Mucosa of descending colon (tissue), 3 donors: ENCODE measurements at places on chromosomes 2 and 18.

DNA sequence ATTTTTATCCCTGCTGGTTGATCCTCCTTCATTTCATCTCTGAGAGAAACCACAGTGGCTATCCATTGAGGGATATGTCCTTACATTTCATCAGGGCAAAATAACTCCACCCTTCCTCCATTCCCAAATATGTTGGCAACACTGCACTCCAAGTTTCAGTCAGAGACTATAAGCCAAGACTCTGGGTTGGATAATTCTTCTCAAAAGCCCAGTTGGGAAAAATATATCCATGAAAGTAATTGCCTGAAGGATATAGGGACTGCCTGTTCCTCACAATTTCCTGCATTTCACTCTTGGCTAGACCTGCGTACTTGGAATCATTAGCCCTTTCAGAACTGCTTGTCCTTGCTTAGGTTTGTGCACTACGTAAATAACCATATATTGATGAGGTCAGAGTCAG, 27.9 kb upstream of the EPB41L3 start:
- no peak for DNase-seq

- no peak for DNase-seq
Measured at GRCh38 chr2:136997557-136997956, 232.2 kb downstream of the THSD7B start.

- DNase-seq, result no peak
Measured at GRCh38 chr2:199315299-199316179, 142.2 kb downstream of the SATB2 start.

DNA sequence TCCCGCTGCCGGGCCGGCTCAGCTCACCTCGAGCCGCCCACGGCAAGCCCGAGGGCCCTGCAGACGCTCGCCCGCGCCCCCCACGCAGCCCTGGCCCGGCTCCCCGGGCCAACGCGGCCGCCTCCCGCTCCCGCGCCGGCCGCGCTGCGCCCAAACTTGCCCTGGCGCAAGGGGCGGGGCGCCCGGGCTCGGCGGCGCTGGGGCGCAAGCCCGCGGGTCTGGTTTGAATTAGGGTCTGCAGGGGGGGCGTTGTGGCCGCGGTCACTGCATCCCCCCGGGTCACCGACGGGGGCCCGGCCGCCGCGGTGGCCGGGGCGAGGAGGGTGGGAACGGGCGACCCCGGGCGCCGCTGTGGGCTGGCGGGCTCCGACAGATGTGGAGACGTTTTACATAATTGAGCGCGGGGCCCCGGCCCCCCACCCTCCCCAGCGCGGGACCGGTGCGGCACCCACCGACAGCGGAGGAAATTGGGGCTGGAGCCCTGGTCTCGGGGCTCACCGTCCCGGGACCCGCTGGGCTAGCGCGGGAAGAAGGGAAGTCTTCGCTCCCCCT, 690 bp downstream of the SDC1 start:
- peak; percentile 58 for DNase-seq

DNA sequence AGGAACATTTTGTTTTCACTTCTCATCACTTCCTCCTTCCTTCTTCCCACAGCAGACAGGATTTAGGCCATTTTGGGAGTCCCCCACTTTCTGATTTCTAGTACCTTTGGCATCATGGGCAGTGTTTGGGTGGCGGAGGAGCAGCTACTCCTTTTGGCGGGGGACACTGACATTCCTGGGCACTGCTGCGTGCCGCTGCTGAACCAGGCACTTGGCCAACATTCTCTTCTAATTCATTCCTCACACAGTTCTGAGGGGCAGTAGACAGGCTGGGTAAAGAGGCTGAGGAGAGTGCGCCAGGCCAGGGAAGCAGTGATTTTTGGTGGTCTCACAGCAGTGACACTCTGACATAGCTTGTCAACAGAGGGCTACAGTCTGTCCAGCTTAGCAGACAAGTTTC, 270.2 kb downstream of the LOXHD1 start:
- DNase-seq, result no peak

- no peak for DNase-seq
Measured at GRCh38 chr2:48207201-48207641, 300.9 kb upstream of the FBXO11 start.

- DNase-seq, result no peak
Measured at GRCh38 chr2:166675553-166675952, 181.5 kb upstream of the SCN7A start.

DNA sequence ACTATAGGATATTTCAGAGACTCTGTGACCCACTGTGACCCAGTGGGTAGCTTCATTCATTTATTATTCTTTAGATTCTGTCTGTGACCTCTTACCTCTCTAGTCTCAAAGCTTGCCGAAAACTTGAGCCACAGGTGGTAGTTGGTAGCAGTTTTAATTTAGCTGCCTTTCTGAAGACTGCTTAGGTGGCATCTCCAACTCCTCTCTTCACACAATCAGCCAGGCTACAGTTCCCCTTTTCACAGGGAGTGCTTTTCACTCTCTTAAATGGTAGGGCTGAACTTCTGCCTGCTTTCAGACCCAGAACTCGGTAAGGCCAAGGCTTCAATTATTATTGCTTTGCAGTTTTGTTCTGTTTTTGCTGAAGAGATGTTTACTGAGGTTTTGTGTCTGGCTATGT, 349.6 kb downstream of the ARL6IP6 start:
- DNase-seq, result no peak

DNA sequence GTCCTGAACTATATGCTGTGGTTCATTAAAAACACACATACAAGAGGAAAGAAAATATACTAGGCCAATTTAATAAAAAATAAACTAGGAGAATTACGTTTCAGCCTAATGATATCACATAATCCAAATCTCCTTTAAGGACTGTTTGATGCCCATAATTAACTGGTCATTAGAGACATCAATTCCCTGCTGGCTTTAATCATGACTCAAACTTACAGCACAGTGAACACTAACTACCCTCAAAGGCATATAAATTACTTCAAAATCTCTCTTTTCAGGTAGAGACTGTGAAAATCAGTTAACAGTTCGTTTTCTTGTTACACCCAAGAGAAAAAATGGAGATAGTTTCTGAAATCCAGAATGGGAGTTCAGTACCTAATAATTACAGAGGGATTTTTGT, 567.4 kb downstream of the CBLN2 start:
- DNase-seq, result no peak

- no peak for DNase-seq
Measured at GRCh38 chr2:219489315-219489714, 9.4 kb upstream of the GMPPA start.

DNA sequence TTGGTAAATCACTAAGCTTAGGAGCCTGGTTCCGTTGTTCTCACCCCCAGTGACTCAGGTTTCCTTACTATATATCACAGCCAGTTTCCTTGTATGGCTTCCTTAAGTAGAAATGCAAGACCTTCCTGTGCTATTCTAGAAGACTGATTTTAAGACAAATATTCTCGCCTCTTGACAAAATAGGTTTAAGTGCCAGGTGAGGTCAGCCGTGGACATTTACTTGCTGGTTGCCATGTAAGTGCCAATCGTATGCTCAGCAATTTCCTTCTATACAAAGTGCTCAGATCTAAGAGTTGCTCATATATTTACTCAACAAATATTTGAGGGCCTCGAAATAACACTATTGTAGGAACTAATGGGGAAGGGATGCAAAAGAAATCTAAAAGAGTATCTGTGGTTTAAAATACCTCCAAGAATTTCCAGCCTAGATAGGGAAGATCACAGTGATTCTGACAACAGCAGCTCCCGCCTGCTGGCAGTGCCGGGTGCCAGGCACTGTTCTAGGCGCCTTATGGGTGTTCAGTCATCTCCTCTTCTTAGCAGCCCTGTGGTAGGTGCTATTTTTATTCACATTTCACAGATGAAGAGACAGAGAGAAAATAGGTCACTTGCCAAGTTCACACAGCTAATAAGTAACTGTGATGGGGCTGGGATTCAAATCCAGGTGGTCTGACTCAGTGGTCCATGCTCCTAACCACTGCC, 95.3 kb upstream of the B3GNT7 start:
- DNase-seq, result no peak

DNA sequence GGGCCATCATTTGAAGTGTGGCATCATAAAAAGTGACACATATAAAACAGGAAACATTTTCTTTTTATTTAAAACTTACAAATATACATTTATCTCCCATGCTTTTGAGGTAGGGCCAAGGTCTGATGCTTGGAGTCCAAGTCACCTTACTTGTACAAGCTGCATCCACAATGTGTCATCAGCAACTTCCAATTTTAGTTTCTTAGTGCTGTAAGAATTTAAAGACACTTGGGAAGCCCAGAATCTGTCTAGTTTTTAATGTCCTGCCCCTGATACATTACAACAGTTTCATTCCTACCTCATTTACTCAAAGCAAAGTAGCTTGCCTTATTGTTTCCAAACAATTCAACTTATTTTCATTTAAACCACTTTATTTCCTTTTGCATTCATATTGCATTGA, 297.7 kb downstream of the MTX2 start:
- no peak for DNase-seq

GRCh38 chr18:72811047-72811446, 56.7 kb downstream of the NETO1 start:
- no peak for DNase-seq

- DNase-seq, result no peak
Measured at GRCh38 chr2:190068764-190069163, 6.2 kb upstream of the MSTN start.

DNA sequence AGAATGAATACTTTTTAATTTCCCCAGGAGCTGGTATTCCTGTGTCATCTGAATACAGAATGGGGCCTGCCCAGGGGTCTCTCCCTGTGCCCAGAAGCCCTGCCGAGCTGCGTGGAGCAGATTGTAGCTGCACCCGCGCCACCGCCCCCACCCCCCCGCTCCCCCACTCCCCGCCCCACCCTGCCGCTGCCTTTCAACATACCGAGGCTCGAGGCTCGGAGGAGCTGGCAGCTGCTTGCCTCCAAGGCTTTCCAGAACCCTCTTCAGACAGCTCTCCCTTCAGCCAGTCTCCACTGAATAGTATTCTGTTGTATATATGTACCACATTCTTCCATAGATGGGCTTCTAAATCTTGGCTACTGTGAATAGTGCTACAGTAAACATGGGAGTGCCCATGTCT, 150.7 kb downstream of the TSN start:
- DNase-seq, result no peak

DNA sequence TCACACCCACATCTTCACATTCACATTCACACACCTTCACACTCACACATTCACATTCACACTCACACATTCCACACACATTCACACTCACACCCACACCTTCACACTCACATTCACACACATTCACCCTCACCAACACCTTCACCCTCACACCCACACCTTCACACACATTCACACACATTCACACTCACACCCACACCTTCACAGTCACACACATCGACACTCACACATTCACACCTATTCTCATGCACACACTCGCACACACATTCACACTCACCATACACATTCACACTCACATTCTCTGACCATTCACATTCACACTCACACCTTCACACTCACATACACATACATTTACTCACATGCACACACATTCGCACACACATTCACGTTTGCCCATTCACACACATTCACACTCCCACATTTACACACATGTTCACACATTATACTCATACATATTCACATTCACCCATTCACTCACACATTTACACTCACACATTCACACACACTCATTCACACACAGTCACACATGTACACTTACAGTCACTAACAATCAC, 62.7 kb downstream of the BIN1 start:
- no peak for DNase-seq

- no peak for DNase-seq
Measured at GRCh38 chr2:122145856-122146255, 390.4 kb downstream of the TSN start.

DNA sequence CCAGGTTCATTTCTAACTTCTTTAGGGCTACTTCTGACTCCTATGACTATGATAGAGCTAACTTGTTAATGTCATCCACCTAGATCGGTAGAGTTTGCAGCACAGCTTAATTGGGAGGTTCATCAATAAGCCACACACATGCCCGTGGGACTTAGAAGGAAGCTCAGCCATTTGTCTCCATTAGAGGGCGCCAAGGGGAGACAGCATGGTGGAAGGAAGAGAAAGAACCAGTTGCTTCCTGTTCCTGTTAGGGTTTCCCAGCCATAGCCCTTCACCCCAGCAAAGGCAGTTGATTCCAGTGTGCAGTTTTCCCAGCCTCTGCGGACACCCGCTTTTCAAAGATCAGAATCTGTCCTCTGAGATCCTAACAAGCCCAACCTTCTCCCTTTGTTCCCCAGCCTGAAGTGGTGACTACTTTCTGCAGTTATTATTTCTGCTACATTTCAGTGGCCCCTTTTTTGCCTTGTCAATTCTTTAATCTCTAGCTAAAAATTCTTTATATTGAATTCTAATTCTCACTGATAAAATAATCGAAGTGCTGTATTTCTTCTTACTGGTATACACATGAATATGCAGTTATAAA, 30.3 kb downstream of the MAIP1 start:
- peak; percentile 56 for DNase-seq

GRCh38 chr2:32937602-32938448, 8.9 kb upstream of the LTBP1 start:
- no peak for DNase-seq

- DNase-seq, result no peak
Measured at GRCh38 chr2:136151021-136151971, 33.3 kb upstream of the CXCR4 start.

- DNase-seq, result no peak
Measured at GRCh38 chr18:67670024-67670543, 153.6 kb upstream of the DSEL start.

DNA sequence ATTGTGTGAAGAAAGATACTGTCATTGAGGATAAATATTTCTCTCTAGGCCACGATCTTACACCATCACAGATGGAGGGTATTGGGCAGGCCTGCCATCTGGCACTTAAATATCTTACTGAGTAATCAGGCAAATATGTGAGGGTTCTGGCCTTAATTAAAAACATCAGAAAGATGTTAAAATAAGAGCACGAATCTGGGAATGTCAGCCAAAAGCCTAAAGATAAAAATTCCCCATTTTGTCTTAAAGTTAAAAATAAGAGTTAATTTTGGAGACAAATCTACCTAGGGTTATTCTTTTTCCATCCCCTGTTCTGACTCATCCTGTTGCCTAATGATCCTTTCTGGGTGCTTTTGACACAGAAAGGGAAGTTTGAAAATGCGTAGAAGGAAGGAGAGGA, 121.0 kb downstream of the SUCLG1 start:
- no peak for DNase-seq

DNA sequence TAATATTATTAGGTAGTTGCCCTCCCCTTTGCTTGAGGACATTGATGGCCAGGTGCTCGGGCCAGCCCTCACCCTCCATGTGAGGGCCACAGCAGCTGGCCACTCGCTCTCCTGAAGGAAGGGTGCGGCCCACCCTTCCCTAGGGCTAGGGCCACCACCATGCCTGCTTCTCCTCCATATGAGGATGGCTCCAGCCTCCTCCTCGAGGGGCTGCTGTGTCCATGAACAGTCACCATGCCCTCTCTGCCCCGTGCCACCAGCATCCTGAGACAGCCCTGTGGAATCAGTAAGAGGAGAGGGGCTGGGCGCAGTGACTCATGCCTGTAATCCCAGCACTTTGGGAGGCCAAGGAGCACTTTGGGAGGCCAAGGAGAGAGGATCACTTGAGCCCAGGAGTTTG, 2.4 kb downstream of the GPR17 start:
- peak; percentile 18 for DNase-seq
